ENCODE measurements at places on chromosomes 5 and 9. TPM values are rescaled to one million over a fixed set of nuclear protein-coding genes. Genes with fewer than 3 reads are reported as not detected.
A peak's percentile ranks its signal among the peaks of the same experiment; 100 is the strongest.

The RPP25L gene
- total RNA-seq: 19.9 TPM

The FOXD4L3 gene
- total RNA-seq: 1.2 TPM

The C9 gene
- not detected for total RNA-seq

The ADAMTS13 gene
- 4.7 TPM for total RNA-seq

DNA sequence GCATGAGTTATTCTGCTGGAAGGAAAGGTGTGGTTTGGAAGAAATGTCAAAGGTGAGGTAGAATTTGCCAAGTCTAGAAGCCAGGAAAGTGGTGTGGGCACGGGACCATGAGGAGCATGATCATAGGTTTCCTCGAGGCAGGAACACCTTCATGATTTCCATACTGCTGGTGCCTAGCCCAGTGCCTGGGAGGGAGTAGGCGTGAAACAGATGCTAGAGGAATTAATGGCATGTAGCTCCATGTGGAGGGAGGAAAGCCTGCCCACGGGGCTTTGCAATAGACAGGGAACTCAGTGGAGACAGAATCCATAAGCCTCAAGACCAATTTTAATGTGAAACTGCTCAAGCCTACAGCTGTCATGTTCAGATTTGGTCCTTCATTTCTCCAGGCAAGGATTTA is 35.1 kb downstream of the TTLL11 start:
- DNase-seq: no peak

- DNase-seq: no peak
Measured at GRCh38 chr5:17951392-17952169, 317.3 kb downstream of the TAF11L14 start.

GRCh38 chr9:105282870-105283621 is 38.6 kb downstream of the SLC44A1 start:
- DNase-seq: no peak

- no peak for DNase-seq
Measured at GRCh38 chr9:40907657-40908624, 220.5 kb downstream of the FOXD4L6 start.

GRCh38 chr9:133992780-133993634 is 883 bp upstream of the VAV2 start:
- DNase-seq: peak; percentile 76

- DNase-seq: no peak
Measured at GRCh38 chr5:101877451-101877850, 418.6 kb downstream of the SLCO4C1 start.

DNA sequence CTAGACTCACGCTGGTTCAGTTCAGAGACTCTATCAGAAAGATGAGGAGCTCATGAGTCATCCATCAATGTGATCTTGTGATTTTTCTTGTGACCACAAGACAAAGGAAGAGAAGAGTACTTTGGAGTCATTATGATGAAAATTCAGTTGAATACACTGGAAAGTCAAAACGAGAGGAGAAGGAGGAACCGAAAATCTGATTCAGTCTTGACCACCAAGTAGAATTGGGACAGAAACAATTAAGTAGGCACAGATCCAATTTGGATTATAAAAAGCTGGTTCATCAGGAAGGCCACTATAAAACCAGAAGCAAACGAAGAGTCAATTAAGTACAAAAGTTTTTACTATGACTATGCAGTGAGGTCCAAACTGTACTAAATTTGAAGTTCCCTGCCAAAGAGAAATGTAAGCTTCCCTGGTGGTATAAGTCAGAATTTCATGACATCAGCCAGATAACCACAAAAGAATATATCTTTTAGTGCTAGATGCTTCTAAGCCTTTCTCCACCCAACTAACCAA is 90.9 kb downstream of the THBS4 start:
- DNase-seq: no peak

- no peak for DNase-seq
Measured at GRCh38 chr9:133861692-133862091, 123.5 kb upstream of the SARDH start.

DNA sequence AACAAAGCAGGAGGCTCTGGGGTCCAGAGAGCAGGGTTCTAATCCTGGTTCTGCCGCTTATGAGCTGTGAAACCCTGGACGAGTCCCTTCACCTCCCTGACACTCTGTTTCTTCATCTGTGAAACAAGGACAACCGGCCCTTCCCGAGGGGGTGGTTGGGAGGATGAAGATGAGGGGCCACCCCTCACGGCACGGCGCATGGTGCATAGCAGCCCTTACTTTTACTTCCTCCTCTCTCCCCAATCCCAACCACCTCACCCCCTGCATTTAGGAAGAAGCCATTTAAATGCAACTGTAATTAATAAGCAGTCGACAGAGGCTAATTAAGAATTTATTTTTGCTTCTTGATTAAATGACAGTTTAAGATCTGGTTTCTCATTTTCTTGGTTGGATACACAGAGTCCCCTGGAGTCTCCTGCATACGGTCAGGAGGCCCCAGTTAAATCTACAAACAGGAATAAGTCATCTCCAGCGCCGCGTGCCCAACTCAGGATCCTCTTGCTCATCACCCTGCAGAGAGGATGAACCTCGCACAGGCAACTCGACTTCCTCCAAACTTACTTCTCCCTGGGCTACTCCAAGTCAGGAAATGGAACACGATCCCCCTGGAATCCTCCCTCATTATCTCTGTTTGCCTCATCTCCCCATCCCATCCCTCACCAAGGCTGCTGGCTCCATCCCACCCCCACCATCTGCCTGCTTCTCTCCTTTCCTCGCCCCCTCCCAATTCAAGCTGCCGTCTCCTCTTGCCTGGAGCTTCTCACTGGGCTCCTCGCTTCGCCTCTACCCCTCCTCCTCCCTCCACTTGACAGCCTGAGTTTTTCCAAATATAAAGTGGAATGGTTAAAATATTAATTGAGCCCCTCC is 95.9 kb downstream of the HRH2 start:
- DNase-seq: no peak

GRCh38 chr5:116912221-116912620 is 337.6 kb upstream of the SEMA6A start:
- no peak for DNase-seq

DNA sequence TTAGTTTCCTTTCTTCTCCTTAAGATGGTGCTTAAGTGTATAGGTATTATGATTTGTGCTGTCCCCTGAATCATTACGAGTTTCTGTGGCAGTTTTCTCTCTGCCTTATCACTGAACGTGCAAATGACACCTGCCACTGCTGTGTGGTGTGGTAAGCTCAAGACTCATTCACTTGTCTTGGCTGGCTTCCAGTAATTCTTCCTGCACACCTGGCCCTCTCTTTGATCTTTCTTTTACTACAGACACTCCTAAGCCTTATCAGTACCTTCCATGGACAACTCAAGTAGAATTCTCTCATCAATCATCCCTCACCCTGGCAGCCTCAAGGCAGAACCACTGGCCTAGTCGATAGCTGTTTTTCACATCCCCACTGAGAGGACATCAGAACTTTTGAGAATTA is 82.6 kb upstream of the ADAMTS19 start:
- peak; percentile 37 for DNase-seq

DNA sequence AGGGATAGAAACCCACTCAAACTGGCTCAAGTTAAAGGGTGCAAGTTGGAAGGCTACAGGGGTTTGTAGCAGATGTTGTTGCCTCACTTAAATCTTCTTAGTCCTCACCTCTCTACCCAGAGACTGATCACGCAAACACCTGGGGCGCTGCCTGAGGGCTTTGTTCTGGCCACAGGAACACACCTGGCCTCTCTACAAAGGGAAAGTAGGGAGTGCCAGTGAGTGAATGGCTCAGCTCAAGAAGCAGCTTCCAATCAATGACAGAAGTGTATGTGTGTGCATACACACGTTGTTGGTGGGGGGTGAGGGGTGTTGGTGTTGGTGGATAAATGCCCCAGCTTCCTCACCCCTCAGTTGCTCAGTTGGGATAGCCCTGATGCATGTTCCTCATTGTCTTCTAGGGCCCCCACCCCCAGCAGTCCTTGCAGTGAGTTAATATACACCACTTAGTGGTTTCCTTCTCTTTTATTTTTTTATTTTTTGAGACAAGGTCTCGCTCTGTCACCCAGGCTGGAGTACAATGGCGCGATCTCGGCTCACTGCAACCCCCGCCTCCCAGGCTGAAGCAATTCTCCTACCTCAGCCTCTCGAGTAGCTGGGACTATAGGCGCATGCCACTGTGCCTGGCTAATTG is 30.6 kb upstream of the CTNNA1 start:
- DNase-seq: no peak

- no peak for DNase-seq
Measured at GRCh38 chr5:150481708-150481965, 26.3 kb upstream of the NDST1 start.

DNA sequence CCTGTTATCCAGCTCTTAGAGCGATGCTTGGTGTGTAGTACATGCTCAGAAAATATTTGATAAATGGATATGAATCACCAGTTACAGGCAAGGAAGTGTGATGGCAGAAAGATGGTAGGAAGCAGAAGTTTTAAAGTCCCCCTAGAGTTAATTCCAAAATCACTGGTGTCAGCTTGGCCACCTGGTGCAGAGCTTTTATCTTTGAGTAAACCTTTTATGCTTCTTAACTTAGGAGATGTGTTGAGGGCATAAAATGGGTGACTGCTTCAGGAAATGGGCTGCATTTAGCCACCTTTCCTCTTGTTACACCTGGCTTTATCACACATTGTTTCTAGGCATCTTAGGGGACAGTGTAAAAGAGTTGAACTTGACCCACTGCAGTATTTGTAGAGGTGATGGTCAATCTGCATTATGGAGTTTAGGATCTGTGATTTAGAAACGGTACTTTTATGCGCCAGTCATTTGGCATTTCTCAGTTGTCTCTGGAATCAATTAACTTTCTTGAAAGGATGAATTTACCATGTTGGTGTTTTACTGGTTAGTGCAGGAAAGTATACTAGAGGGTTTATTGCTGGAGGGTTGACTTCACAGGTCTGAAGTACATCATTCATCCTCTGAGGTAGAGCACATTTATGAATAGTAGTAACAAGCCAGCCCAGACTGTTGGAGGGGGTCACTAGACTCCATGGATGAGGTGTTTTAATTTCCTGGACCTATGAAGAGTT is 7.5 kb upstream of the FAM120AOS start:
- no peak for DNase-seq

DNA sequence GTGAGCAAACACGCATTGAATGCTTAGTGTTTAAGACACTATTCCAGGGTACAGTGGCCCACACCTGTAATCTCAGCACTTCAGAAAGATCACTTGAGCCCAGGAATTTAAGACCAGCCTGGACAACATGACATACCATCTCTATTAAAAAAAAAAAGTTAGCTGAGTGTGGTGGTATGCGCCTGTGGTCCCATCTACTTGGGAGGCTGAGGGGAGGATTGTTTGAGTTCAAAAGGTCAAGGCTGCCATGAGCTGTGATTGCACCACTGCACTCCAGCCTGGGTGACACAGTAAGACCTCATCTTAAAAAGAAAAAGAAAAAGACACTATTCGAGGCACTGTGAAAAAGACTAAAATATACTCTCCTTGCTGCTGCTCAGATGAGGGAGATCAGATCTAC is 240.7 kb downstream of the NR3C1 start:
- DNase-seq: no peak
